ENCODE measurements at places on chromosomes 6 and 20.

DNA sequence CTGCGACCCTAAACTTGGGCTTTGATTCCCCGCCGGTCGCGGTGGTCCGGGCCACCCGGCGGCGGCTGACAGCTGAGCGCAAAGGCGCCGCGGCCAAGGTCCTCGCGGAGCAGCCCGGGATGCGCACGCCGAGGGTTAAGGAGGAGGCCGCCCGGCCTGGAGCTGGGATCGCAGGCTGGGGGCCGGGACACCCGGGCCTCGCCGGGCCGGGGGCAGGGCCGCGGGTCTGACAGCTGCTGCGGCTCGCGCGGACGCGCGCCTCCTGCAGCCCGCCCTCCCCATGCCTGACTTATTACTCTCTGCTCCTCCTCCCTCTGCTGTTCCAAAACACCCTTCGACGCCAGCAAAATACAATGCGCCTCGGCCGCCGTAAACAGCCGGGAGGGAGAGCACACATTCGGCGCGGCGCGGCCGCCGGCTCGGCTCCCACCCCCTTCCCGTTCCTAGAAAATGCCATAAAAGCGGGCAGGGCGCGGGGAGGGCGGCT is 746 bp downstream of the BACH2 start:
- peak; percentile 51 for DNase-seq

DNA sequence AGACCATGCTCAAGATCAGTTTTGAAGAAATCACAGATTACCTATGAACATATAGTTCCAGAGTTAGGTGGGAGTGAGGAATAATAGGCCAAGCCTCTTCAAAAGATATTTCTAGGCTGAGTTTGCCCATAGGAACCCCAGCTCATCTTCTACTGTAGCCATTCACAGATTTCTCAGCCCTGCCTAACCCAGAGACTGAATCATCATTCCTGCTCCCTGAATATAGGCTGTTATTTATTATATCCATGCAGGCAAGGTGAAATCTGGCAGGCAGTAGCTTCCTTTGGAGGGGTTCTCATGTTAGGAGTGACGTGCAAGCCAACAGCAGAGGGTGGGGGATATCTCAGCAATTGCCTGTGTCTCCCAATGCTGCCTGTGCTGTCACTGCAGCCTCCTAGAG is 25.6 kb upstream of the ADGRF4 start:
- no peak for DNase-seq

DNA sequence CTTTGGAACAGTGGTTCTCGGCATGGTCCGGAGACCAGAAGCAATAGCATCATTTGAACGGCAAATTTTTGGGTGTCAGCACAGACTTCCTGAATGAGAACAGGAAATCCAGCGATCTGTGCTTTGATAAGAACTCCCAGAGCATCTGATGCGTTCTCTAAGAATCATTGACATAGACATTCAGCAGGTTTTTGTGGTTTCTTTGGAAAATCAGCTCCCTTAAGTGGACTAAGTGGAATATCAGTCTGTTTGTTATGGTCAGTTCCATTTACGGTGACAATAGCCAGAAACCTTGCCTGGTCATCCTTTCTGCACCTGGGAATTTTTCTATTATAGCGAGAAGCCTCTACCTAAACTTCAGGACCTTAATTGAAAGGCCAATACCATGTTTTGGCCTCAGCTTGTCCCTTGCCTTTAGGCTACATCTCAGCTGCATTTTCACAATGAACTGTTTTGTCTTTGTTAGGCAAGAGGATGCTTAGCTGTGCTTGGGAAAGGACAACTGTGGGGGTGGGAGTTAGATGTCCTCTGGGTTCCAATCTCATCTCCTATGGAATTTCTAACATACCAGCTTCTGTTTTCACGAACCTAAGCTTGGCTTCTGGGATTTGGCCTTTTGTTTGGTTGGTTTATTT is 299.7 kb downstream of the CDKAL1 start:
- peak; percentile 90 for DNase-seq

DNA sequence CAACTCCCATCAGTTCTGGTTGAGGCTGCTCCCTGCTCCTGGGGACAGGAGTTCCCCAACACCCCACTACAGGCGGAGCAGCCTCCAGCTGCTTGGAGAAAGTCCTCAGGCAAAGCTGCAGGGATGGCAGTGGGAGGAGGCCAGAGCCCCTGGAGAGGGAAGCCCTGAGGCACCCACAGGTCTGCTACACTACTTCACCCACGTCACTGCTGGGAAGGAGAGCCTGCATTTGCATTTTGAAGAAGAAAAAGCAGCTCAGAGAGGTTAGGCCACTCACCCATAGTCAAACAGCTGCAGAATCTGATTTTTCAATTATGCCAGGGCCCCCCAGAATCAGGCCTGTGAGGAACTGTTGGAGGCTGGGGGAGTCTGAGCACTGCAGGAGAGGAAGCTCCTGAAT is 17.2 kb downstream of the BFSP1 start:
- DNase-seq, result no peak

GRCh38 chr6:108687921-108688320 is 127.2 kb downstream of the FOXO3 start:
- DNase-seq, result no peak

DNA sequence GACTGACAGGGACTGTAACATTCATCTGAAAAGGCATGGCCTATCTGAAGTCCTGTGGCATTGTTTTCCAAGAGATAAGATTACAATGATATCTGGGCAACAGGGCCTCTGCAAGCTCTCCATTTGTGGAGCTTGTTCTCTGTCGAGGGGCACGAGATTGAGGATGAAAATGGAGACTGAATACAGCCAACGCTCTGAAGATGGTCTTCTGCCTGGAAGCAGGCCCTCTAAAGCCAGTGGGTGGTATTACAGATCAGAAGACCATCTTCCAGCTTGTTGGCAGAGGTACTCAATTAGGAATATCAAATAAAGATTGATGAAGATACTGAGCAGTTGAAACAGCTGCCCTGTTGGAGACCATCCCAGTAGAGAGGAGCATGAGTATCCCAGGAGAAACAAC is 288.2 kb downstream of the CENPW start:
- peak; percentile 16 for DNase-seq

DNA sequence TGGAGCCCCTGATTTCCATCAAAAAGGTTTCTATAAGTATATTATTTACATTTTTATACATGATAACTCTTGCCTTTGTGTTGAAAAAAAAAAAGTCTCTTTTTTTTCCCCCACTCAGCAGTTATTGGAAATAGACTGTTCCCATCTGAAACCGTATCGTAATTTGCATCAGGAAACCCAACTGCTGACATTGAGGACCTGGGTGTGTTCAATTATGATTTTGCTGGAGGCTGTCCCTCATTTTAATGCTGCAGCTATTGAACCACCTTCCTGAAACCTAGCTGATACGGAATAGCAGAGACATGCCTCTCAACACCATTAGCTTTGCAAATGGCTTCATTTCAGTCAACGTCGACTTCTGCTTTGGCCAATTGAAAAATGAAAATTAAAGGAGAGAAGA is 98.9 kb downstream of the ZNF217 start:
- peak; percentile 62 for DNase-seq

- no peak for DNase-seq
These were observed 108.1 kb upstream of the PRDM1 start for GRCh38 chr6:105977934-105978504.
